ENCODE measurements at places on chromosomes 16 and 17. TPM values are rescaled to one million over a fixed set of nuclear protein-coding genes. Genes with fewer than 3 reads are reported as not detected.

HBZ gene
- total RNA-seq: not detected

AFMID gene
- 19.8 TPM for total RNA-seq

NKD1 gene
- under 0.01 TPM for total RNA-seq

IGFALS gene
- total RNA-seq: 0.09 TPM

OR1A1 gene
- not detected for total RNA-seq

PMP22 gene
- total RNA-seq: 170 TPM

CACNG5 gene
- total RNA-seq: not detected

USP43 gene
- total RNA-seq: under 0.01 TPM

CHST5 gene
- not detected for total RNA-seq

CCL17 gene
- total RNA-seq: not detected

TPSG1 gene
- total RNA-seq: not detected

ATP2A3 gene
- 2.6 TPM for total RNA-seq

CNGB1 gene
- total RNA-seq: not detected

CMTM1 gene
- total RNA-seq: 1.3 TPM

KCNJ12 gene
- total RNA-seq: 2.3 TPM

TLCD2 gene
- total RNA-seq: 4.4 TPM

PLA2G10 gene
- not detected for total RNA-seq

NLRP1 gene
- 26.0 TPM for total RNA-seq

NDUFAF8 gene
- total RNA-seq: 42.1 TPM

VTN gene
- 19.1 TPM for total RNA-seq

PLCD3 gene
- 21.7 TPM for total RNA-seq

TSPAN10 gene
- 2.1 TPM for total RNA-seq

ANKS3 gene
- total RNA-seq: 32.0 TPM

CD300C gene
- not detected for total RNA-seq

ACSM3 gene
- total RNA-seq: 0.83 TPM

SYT17 gene
- under 0.01 TPM for total RNA-seq

GLIS2 gene
- 1.7 TPM for total RNA-seq

Data from smooth muscle cell of bladder (primary cell).